Stimulated activated CD4-positive, alpha-beta T cell treated with anti-CD3 and anti-CD28 coated beads, Interleukin-1b, Interleukin-23, amount 100 ng/mL, for 4 hours (primary cell): ENCODE measurements at places on chromosomes 3 and 15.
A peak's percentile ranks its signal among the peaks of the same experiment; 100 is the strongest.

DNA sequence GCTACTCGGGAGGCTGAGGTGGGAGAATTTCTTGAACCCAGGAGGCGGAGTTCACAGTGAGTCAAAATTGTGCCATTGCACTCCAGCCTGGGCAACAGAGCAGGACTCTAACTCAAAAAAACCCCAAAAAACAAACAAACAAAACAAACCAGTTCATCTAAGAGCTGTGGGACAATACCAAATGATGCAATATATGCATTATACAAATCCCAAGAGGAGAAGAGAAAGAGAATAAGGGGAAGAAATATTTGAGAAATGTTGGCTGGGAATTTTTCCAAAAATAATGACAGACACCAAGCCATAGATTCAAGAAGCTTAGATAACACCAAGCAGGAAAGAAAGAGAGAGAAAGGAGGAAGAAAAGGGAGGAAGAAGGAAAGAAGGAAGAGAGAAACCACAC is 82.5 kb downstream of the KLF13 start:
- DNase-seq = no peak

DNA sequence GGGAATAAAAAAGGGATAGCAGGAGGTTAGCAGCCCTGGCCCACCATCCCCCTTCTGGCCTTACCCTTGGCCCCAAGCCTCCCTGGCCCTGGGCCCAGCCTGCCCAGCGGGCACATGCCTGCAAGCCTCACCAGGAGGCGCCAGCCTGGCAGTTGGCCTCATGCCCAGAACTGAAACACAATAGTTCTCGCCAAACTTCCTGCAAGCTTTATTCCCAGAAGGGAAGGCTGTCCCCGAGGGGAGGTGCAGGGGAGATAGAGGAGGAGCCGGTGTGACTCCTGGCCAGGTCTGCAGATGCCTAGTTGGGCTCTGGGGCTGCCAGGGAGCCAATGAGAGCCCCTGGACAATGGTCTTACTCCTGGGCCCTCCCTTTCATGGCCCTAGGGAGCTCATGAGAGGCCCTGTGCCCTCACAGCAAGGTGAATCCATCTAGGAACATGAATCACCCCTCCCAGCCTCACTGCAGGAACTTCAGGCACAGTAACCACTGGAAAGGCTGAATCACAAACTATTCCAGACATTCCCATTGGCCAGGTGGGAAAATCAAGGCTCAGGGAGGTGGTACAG is 4.0 kb downstream of the CCDC33 start:
- no peak for DNase-seq

DNA sequence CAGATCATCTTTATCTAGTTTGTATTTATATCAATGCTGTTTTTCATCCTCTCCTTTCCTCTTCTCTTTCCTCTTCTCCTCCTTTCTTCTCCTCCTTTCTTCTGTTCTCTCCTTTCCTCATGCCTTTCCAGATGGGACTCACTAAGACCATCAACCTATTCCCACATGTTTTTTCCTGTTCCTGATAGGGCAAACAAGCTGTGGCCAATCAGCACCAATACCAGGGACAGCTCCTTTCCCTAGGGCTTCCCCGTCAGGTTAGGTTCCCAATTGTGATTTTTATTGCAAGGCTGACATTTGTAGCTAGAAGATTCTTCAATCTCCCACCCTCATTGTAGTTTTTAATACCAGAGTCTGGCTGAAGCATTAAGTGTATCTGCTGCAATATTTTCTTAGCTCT is 76.3 kb upstream of the COL8A1 start:
- no peak for DNase-seq

GRCh38 chr15:62413786-62414185 is 248.7 kb upstream of the C2CD4B start:
- DNase-seq = no peak

- no peak for DNase-seq
Measured at GRCh38 chr3:18442756-18443664, 17.9 kb upstream of the SATB1 start.

DNA sequence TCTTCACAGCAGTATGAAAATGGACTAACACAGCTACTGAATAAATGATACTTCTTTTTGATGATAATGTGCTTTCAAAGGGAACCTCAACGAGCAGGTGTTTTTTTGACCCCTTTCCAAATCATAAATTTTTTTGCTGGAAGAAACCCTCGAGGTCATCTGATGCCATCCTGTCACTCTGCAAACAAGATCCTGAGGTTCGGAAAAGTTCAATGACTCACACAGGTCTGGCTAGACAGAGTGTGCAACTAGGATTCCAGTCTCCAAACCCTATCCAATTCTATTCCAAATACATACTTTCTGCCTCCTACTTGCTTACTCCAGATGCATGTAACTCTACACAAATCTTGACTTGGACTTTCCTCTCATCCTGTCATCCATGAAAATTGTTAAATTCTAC is 124.7 kb downstream of the NEDD4 start:
- no peak for DNase-seq

- DNase-seq = no peak
Measured at GRCh38 chr15:65837301-65838294, 31.7 kb upstream of the RAB11A start.

GRCh38 chr3:17840651-17841050 is 98.2 kb upstream of the TBC1D5 start:
- no peak for DNase-seq

- DNase-seq = no peak
Measured at GRCh38 chr3:177611752-177612334, 414.6 kb upstream of the TBL1XR1 start.

DNA sequence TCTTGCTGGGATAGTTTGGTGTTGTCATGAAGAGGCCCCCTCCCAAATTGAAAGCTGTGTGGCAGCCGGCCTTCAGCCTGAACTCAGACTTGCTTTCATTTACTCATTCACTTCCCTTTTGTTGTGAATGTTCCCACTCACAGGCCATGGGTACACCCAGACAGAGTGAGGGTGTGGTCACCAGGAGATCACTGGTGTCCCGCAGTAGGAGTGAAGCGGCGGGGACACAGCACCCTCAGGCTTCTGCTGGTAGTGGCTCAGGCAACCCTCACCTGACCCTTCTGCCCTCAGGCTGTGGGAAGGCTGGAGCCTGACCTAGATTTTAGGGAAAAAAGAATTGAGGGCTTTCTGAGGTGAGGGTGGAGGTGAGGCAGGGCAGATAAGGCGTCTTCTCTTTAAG is 244.4 kb downstream of the SOX2 start:
- no peak for DNase-seq

DNA sequence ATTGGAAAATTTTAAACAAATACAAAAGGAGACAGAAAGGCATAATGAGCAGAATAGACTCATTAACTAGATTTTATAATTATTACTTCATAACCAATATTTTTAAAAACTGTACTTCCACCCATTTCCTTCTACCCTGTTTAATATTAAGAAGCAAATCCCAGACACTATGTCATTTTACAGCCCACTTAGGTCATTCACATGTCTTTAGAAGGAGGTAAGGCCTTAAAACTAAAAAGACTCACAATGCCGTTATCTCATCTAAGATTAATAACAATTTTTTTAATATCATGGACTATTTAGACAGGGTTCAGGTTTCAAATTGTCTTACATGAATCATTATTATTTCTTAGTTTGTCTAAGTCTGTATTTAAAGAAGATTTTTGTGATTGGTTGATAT is 217.2 kb downstream of the NFKBIZ start:
- DNase-seq = no peak

GRCh38 chr3:21562243-21562642 is 188.8 kb downstream of the ZNF385D start:
- no peak for DNase-seq

DNA sequence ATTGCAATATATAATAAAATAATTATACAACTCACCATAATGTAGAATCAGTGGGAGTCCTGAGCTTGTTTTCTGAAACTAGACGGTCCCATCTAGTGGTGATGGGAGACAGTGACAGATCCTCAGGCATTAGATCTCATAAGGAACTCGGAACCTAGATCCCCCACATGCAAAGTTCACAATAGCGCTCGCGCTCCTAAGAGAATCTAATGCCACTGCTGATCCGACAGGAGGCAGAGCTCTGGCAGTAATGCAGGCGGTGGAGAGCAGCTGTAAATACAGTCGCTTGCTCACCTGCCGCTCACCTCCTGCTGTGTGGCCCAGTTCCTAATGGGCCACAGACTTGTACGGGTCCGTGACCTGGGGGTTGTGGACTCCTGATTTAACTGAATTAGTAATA is 87.8 kb downstream of the P3H2 start:
- DNase-seq = no peak

DNA sequence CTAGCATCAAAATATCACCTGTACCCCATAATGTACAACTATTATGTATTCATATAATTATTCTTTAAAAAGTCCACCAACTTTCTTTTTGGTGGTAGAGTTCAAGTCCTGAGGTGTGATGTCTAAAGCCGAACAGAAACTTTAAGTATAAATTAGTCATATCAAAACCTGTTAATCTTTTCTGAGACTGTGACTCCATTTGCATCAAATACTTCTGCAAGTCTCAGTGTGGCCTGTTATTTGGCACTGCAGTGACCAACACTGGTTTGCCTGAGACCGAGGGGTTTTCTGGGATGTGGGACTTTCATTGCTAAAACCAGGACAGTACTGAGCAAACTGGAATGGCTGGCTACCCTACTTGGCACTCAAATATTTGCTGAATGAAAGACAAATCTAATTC is 7.3 kb downstream of the NGLY1 start:
- no peak for DNase-seq

DNA sequence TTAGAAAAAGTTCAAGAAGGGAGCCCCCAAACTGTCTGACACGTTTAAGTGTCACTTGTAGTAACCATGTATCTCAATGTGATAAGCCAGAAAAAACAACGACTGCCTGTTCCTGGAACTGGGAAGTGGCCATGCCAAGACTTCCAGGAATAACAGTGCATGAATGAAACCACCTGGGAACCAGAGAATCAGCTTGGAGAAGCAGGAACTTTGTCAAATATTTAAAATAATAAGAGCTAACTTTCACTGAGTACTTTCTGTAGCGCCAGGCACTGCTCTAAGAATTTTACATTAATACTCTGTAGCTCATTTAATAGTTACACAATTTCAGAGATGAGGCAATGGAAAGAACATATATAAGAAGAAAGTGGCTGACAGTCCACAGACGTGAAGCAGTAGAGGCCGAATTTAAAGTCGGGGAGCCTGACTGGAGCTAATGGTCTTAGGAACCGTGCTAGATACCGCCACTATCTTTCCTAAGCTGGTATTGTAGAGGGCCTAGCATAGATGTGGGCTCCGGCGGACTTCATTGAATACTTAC is 876 bp downstream of the PLSCR1 start:
- DNase-seq = no peak

DNA sequence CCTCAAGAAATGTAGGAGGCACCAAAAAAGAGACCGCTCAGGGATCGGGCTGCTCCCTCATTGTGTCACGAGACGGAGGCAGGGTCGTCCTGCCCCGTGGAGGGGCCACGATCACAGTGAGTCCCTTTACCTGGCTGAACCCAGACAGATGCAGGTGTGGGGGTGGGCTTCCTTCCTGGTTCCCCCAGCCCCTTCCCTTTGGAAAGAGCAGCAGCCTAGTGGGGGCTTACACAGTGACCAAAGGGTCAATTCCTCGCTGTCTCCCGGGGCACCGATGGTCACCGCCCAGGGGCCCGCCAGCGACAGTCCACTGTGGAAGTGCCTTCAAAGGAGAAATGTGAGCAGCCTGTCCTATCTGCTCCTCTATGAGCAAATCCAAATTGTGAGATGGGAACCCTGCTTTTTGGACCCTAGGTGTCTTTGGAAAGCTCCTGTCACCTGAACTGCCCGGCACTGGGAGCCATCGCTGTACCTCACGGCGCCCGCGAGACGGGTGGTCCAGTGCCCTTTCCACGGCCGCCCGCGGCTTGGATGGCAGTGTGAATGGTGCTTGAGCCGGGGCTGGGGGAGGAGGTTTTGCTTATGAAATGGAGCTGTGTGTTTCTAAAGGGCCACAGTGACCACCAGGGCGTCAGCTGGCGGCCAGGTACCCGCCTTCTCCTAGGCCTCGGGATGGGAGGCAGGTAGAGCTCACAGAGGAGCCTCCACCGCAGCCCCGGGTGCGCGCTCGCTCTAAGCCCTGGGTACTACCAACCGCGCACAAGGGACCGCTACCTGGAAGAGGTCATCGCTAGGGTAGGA is 155.7 kb downstream of the KLF13 start:
- no peak for DNase-seq

DNA sequence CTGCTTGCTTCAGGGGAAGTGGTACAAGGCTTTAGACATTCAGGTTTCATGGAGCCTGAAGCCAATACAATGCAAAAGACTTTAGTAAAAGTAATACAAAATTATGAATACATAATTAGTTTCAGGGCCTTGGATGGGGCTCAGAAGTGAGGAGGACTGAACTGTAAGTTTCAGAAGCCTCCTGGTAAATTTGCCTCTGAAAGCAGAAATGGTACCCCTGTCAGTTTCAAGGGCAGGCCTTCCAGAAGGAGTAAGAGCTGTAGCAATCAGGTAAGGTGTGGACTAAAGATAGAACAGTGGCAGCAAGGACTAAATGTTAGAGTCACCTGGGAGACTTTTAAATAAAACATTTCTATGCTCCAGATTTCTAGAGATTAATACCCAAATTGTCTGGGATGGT is 402.5 kb upstream of the GOLIM4 start:
- no peak for DNase-seq

GRCh38 chr15:51505251-51505650 is 117.3 kb downstream of the DMXL2 start:
- DNase-seq = no peak

GRCh38 chr3:72141264-72141663 is 356.3 kb upstream of the PROK2 start:
- no peak for DNase-seq

GRCh38 chr3:72665701-72666446 is 182.4 kb downstream of the SHQ1 start:
- peak; percentile 55 for DNase-seq

GRCh38 chr15:101499863-101500713 is 10.6 kb upstream of the PCSK6 start:
- no peak for DNase-seq

DNA sequence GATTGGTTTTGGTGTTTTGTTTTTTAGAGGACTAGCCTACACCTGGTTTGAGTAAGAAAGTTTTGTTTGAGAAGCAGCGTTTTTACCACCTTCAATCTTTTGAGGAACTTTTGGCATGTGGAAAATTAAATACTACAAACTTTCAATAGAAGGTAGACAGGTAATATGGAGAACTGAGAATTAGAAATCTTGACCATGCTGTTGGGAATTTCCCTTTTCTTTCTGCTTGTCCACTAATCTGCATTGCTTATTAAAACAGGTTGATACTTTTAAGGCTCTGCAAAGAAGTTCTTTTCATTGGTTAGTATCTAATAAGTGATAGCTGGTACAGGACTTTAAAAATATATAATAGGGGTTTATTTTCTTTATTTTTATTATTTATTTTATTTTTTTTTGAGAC is 31.9 kb downstream of the UBE2E1 start:
- DNase-seq = no peak

- no peak for DNase-seq
Measured at GRCh38 chr3:37272741-37273140, 98.4 kb upstream of the LRRFIP2 start.

GRCh38 chr15:47388299-47388698 is 329.0 kb upstream of the SEMA6D start:
- DNase-seq = no peak

DNA sequence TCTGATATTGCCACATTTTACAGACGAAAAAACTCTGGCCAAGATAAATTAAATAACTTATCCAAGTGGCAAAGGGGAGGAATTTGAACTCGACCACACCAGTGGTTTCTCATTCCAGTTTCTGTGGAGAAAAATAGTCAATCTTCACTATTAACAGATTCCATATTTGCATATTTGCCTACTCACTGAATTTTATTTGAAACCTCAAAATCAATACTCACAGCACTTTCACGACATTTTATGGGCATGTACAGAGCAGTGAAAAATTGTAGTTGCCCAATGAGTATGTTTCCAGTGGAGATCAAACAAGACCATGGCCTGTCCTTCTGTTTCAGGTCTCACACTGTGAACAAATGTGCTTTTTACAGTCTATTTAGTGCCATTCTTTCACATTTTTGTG is 374.3 kb downstream of the MAGI1 start:
- no peak for DNase-seq
